Activated T-helper 2 cell treated with anti-CD3 and anti-CD28 coated beads, Interferon-gamma antibody, Interleukin-2, Interleukin-4, amounts not matched to agents 10 μg/mL and 5 μg/mL and 100 μg/mL, durations not matched to agents 14 hours and 24 hours and 36 hours (primary cell): ENCODE measurements at places on chromosomes 1 and 21. TPM values are rescaled to one million over a fixed set of nuclear protein-coding genes. Genes with fewer than 3 reads are reported as not detected.
A peak's percentile ranks its signal among the peaks of the same experiment; 100 is the strongest.

The LMX1A gene
- total RNA-seq: not detected in 2 replicates

The ELF3 gene
- total RNA-seq: 0.62 and 0.97 TPM in 2 replicates

- peak overlapping the region; percentile 68 for H3K4me3 ChIP-seq
- peaks cover 81% of the 10 kb centered on the region for H3K27me3 ChIP-seq
- H3K36me3 ChIP-seq: no peaks in the 10 kb centered on the region
- no peak for DNase-seq
- H3K27ac ChIP-seq: no peak overlapping the region
- H3K4me1 ChIP-seq: peaks cover 26% of the 10 kb centered on the region
Observed at GRCh38 chr1:50424045-50424883, 1.0 kb upstream of the DMRTA2 start.

DNA sequence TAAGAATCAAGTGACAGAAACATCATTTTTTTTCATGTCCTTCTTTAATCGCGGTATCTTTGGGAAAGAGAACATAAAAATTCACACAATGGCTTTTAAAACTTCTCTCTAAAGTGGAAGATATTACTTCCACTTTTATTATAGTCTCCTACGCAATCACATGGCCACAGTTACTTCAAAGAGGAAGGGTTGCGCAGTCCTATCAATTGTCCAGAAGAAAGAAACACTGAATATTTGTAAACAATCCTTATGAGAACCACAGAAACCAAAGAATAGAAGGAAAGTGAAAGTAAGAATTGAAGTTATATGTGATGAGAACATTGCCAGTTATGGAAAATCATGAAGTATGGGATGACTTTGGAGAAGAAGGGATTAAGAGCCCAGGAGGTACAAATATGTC is 32.6 kb downstream of the CFH start:
- no peaks in the 10 kb centered on the region for H3K4me1 ChIP-seq
- H3K36me3 ChIP-seq: no peaks in the 10 kb centered on the region
- H3K27ac ChIP-seq: no peak overlapping the region
- H3K4me3 ChIP-seq: no peak overlapping the region
- DNase-seq: no peak

GRCh38 chr21:46097336-46098293 is at the start of gene COL6A2:
TSS of gene COL6A2 (plus strand) at chr21:46098112.
- DNase-seq: peak; percentile 39
- peak within 1 kb of the TSS; percentile 54 for H3K4me3 ChIP-seq
- H3K4me1 ChIP-seq: no peaks in the 10 kb centered on the region
- H3K36me3 ChIP-seq: no peaks in the 10 kb centered on the region
- no peak within 1 kb of the TSS for H3K27ac ChIP-seq

- no peak overlapping the region for H3K4me3 ChIP-seq
- H3K27me3 ChIP-seq: no peaks in the 10 kb centered on the region
- no peak overlapping the region for H3K27ac ChIP-seq
- H3K4me1 ChIP-seq: no peaks in the 10 kb centered on the region
- H3K36me3 ChIP-seq: no peaks in the 10 kb centered on the region
Observed at GRCh38 chr1:244496186-244496585, 35.1 kb downstream of the CATSPERE start.
